HCEC 1CT (cell line): ENCODE measurements at places on chromosomes 16 and 17.

- no peak for DNase-seq
Measured at GRCh38 chr16:81926036-81926435, 85.2 kb downstream of the SDR42E1 start.

DNA sequence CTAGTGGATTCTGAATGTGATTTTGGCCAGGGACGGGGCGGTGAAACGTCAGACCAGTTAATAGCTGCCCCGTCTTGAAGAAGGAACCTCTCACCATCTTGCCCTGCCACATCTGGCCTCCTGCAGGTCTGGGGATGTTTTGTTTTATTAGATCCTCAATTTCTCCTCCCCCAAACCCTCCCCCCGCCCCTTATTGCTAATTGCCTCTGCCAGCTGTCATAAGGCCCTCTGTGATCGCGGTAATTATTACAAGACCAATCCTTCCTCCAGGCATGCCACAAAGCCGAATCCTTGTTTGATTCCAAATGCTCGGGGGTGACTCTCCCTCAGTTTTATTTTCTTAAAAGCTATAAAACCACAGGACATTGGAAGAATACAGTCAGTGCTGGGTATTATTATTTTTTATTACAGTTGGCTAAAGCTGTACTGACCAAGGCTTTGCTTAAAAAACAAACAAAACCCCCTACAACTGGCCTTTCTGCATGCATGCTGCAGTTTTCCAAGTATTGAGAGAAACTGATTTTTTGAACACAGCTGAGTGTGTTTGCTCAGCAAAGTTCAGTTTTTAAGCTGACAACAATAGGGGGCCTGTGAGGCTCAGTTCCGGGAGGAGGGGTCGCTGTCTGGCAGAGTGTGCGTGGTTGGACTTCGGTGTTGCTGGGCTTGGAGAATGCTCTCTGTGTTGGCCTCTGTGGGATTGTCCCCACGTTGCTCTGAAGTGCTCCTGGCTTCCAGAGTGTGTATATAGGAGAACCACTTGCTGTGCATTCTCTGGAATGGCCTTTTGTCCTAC is 1.7 kb downstream of the KSR1 start:
- no peak for DNase-seq

- DNase-seq = peak; percentile 61
Measured at GRCh38 chr16:24723663-24724062, 5.8 kb upstream of the TNRC6A start.

DNA sequence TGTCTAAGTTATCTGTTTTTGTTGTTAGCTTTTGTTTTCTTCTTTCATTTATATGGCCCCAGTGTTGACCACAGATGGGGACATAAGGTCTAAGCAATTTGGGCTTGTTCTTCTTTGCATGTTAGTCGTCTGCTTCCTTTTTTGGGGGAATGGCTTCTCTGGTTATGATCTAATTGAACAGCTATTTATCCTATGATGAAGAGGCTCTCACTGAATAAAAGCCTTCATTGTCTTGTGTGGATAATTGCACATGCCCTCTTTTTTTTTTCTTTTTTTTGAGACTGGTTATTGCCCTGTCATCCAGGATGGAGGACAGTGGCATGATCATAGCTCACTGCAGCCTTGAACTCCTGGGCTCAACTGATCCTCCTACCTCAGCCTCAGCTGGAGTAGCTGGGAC is 13.7 kb downstream of the SMARCE1 start:
- DNase-seq = no peak

DNA sequence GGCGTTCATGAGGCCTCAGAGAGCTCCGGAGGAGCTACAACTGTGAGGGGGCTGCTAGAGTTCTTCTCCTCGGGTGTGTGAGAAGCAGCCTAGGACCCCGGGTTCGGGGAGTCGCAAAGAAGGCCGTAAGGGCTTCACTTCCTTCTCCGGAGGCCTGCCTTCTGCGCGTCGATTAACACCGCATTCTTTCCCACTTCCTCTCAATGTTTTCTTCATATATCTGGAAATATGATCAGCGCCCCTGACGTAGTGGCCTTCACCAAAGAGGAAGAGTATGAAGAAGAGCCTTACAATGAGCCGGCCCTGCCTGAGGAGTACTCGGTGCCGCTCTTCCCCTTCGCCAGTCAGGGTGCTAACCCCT is 449 bp downstream of the SMCR8 start:
- peak; percentile 2 for DNase-seq

- DNase-seq = peak; percentile 4
Measured at GRCh38 chr17:42618442-42619150, 9.1 kb downstream of the TUBG1 start.

GRCh38 chr17:15662681-15663080 is 21.4 kb downstream of the TRIM16 start:
- DNase-seq = no peak

DNA sequence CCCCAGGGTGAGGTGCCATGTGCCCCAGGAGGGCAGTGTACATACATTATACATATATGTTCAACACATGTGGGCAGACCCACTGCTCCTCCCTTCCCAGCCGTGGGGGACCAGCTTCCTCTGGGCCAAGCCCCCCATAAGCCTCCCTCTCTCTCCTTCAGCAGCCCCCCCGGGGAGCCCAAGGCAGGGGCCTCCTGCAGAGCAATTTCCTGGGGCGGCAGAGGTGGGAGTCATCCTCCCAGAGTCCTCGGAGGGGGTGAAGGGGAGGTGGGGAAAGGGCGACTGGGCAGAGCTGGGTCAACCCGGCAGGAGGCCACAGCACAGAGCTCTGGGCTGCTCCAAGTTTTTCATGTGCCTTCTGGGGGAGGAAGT is 235.1 kb downstream of the ZNF423 start:
- no peak for DNase-seq

DNA sequence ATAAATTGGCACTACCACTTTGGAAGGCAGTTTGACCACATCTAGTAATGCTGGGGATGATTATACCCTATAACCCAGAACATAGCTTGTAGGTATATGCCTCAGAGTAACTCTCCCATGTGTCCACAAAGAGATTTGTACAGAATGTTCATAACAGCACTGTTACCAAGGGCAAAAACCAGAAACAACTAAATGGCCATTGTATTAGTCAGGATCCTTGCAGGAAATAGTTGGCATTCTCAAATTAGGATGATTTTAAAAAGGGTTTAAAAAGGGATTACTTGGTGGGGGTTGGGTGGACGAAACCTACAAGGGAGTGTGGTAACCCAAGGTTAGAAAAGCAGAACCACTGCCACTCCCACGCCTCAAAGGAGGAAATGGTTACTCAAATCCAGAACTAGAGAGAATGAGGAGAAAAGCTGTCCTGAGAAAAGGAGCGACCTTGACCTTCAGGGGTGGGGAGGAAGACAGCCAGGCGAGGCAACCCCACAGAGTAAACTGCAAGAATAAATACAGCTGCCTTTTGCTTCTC is 2.1 kb downstream of the CPPED1 start:
- peak; percentile 88 for DNase-seq

- no peak for DNase-seq
Measured at GRCh38 chr16:80806927-80807340, 2.5 kb upstream of the CDYL2 start.

DNA sequence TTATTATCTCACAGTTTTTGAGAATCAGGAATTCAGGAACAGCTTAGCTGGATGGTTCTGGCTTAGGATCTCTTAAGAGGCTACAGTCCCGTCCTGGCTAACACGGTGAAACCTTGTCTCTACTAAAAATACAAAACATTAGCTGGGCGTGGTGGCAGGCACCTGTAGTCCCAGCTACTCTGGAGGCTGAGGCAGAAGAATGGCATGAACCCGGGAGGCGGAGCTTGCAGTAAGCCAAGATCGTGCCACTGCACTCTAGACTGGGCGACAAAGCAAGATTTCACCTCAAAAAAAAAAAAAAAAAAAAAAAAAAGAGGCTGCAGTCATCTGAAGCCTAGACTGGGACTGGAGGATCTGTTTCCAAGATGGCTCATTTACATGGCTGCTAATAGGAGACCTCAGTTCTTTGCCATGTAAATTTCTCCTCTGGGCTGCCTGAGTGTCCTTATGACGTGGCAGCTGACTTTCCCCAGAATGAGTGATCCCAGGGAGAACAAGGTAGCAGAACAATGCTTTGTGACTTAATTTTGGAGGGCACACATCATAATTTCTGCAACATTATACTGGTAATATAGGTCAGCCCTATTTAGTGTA is 95.8 kb upstream of the CORO6 start:
- no peak for DNase-seq

DNA sequence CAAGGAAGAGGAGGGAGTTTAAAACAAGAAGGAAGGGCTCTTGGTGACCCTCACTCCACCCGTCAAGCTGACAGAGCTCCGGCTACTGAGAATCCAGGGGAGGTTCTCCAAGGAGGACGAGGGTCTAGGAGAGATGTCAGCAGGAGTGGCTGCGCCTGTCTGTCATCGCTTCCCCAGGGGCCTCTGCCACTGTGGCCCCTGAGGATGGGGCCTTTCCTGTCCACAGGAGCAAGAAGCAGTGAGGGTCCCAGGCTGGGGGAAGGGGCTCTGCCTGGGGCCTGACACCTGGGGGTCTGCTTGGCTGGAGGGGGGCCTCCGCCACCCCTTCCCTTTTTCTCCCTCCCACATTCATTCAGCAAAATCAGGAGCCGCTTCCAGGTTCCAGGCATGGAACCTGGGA is 66.5 kb upstream of the TNRC6C start:
- DNase-seq = no peak

DNA sequence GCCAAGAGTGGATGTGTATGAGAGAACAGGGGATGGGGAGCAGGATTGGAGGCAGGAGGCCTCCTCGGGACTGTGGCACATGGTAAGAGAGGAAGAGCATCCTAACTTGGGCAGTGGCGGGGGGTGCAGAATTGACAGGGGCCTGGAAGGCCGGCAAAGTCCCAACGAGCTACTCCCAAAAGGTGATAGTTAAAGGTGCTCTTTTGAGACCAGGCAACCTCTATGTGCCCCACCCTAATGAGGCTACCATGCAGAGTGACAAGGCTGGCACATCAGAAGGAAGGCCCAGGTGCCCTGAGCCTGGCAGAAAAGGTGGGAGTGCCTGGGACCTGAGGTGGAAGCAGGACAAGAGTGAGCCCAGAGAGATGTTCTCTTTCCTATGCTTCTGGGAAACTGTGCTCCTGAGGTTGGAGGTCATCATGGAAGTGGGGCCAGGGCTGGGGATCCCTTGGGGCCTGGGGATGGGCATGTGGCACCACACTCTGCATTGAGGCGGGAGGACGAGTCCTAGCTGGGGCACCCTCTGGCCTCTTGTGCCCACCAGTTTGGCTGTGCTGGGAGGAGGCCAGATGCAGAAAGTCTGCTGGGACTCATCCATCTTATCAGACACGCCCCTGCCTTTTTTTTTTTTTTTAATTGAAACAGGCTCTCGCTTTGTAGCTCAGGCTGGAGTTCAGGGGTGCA is 5.9 kb downstream of the RAB11FIP4 start:
- no peak for DNase-seq

DNA sequence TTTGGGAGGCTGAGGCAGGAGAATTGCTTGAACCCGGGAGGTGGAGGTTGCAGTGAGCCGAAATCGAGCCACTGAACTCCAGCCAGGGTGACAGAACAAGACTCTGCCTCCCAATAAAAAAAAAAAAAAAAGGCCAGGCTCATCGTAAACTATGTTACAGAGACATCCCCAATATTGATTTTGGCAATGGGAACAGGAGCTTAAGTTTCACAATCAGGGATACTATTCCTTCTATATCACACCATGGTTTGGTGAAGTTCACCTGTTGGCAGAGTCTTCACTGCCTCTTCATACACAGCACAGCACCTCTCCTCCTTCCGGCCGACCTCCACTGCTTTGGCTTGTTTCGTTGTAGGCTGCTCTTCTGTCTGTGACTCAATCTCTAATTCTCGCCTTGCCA is 21.2 kb downstream of the UTP6 start:
- DNase-seq = no peak

DNA sequence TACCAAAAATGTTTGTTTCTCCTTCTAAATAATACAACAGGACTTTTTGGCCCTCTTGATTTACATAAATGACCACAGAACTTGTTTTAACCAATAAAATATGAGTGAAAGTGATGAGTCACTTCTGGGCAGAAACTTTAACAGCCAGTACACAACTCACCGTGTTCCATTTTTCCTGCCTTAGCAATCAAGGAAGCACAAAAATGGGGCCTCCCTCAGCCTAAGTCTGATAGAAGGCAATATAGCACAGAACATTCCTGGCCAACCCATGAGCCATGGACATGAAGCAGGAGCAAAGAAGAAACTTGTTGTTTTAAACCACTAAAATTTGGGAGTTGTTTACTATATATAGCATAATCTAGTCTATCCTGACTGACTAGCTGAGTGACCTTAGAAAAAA is 61.1 kb upstream of the MTMR4 start:
- DNase-seq = peak; percentile 83

- no peak for DNase-seq
Measured at GRCh38 chr17:54870671-54871175, 29.9 kb upstream of the TOM1L1 start.

DNA sequence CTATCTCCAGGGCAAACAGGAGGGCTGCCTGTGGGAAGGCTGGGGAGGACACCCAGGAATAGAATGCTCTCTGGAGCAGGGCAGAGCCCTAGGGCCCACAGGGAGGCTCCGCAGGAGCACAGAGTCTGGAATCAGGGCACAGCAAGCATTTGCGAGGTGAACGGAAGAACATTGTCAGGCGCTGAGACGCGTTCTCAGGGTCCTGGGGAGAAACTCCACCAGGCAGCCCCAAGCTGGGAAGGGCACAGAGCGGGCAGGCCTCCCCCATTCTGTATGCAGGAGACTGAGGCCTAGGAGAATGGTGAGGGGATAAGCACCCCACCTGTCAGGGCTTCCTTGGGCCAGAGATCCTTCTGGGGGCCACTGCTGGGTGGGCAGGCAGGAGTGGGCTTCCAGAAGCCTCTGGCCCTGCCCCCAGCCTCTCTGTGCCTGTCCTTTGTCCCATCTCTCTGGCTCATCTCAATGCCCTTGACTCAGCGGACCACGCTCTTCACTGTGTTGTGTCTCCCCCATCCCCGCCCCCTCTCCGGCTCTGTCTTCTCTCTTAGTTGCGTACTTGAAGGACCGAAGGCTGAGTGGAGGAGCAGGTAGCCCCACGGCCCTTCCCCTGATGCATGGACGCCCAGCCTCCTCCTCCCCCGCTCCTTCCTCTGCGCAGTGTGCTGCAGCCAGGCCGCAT is 5.1 kb upstream of the SETD6 start:
- DNase-seq = no peak

DNA sequence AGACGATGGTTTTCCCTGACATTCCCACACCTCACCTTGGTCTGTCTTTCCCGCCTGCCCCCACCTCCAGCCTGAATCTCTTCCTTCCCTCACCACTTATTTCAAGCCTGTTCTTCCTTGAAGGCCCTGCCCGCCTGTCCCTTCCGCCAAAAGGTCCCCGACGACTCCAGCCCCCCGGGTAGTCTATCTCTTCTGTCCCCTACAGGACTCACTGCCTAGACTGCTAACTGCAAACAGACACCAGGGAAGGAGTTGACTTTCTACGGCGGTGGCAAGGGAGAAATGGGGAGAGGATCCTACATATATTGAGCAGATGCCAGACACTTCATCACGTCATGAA is 53.7 kb downstream of the NT5M start:
- no peak for DNase-seq

- peak; percentile 61 for DNase-seq
Measured at GRCh38 chr16:72202014-72202413, 30.1 kb upstream of the PMFBP1 start.
